ENCODE measurements at places on chromosomes 5 and 9.

GRCh38 chr9:130741831-130742449 lies 48.4 kb downstream of the EXOSC2 start:
- DNase-seq = no peak

DNA sequence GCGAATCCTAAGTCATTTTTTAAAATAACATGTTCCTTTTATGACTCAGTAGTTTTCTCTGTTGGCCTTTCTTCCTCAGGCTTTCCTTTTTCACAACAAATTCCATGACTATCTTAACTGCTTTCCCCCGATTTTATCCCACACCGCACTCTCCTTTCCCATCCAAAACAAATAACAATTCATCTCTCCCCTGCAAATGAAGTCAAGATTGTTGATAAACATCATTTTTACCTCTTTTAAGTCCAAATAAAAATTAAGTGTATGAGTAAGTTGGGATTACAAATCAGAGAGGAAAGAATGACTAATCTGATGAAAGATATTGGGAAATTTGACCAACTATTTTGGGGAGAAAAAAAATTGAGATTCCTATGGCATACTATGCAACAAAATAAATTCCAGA lies 47.3 kb downstream of the SEC61B start:
- no peak for DNase-seq

GRCh38 chr5:12614608-12615007 lies 710.4 kb upstream of the CTNND2 start:
- DNase-seq = no peak

GRCh38 chr5:119966028-119966427 lies 336.7 kb downstream of the FAM170A start:
- DNase-seq = no peak

DNA sequence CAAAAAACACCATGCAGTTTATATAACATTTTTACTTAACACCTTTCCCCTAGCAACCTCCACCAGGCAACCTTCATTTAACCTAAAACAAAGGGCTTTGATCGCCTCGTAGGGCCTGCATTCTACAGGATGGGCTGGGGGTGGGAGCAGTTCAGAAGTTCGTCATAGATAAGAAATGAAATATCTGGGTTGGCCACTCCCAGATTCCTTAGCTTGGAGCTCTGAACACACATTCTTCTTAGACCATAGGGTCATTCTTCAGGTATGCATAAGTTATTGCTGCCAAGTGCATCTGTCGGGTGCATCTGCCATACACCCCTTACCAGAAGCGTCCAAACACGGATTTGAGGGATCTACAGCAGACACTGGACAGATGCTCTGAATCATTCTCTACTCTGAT lies 4.3 kb upstream of the SLC22A5 start:
- no peak for DNase-seq

GRCh38 chr9:91803151-91803940 lies 146.7 kb downstream of the ROR2 start:
- DNase-seq = no peak

DNA sequence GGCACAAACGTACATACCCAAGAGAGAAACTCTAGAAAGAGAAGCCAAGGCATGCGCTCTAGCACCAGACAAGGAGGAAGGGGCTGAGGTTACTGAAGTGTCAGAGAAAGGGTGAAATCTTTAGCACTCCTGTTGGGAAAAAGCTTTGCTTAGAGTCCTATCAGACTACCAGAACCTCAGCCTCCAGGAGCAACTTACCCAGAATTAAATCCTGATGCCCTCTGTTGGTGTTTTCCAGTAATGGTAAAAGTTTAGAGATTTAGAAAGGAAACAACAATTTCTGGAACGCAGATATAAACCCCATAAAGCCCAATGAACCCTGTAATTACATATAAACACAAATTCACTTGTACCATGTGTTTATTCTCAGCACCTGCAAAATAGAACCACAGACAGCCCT lies 33.2 kb upstream of the ASTN2 start:
- no peak for DNase-seq

DNA sequence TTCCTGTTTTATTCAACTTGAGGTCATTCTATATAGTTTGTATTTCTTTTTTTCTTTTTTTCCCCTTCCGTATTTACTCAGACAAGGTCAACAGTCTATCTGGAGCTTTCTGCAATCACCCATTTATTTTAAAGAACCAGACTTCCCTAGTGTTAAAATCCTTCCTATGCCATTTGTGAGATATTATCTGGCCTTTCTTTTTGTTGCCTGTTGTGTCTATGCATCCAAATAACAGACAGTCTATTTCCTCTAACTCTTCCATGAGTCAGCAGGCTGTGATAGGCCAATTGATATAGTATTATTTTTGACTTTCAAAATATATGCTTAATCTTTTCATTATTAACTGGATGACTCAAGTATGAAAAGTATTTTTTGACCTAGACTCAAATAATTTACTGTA lies 291.2 kb upstream of the PTPRD start:
- DNase-seq = no peak

DNA sequence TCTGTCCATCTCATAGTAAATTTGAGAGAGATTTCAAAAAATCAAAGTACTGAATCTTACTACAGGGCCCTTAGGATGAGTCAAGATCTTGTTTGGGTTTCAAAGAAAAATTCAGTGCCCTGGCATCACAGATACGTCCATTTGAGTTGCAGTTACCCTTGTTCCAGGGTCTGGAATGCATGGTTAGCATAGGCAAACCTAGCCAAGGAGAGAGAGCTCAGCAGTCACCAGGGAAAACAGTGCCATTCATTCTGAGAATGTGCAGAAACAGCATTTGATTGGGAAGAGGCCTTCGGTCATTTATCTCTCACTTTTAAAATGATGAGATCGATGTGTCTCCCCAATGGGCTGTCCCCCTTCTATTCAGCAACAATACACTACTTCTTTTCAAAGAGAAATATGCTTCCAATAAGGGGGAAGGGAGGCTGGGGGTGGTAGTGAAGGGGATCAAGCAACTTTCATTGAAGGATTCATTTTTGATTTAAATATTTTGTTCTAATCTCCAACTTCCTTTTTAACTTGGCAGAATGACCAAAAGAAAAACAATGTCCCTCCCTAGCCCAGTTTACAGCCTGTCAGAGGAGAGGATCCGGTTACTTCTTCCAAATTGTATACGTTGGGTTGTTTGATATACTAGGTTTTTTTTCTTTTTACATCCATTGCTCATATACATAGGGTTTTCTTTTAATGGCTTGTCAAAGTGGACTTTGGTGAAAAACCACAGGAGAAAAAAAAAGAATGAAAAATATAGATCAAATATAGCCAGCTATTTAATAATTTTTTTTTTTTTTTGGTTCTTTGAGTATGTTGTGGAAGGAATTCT lies 491.1 kb downstream of the CCDC171 start:
- DNase-seq = no peak

- DNase-seq = no peak
These were observed 3.6 kb downstream of the SUSD3 start for GRCh38 chr9:93061791-93062763.

GRCh38 chr5:149456597-149457392 lies 77.7 kb upstream of the IL17B start:
- no peak for DNase-seq

GRCh38 chr5:103014983-103015382 lies 105.0 kb downstream of the GIN1 start:
- no peak for DNase-seq

Measured in SIG-M5 (cell line).